WTC11 (cell line): ENCODE measurements at places on chromosomes 12 and 14.

DNA sequence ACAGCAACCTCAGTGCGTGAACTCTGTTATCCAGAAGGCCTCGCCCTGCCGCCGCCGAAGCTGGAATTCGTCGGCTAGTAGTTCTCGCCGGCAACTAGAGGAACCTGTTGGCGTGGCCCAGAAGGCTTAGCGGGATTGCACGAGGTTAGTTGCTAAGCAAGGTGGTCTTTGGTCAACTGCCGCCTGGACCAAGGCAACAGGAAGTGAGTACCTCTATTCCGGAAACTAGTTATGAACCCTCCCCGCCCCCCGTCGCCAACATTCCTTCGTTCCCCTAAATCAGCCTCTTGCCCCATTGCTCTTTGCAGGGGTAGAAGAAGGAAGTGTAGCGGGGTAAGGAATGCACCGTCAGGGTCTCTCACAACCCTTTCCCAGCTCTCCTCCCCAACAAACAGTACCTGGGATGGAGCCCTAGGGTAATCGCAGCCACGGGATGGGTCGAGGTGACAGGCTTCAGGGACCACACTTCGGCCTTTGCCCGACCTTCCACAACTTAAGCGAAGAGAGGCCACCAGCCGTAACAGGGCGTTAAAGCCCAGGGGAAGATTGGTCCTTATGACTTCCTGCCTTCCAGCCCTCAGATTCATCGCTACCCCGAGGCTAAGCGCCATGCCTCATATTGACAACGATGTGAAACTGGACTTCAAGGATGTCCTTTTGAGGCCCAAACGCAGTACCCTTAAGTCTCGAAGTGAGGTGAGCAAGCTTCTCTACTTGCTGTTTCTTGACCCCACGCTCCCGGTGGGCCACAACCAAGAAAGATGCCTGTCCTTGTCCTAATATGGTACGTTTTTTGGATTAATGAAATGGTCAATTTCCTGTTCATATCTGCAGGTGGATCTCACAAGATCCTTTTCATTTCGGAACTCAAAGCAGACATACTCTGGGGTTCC, at the start of gene GMPR2:
GMPR2 (plus strand) TSS at position 285 of the 893 bp plus-strand sequence; CDS start at position 610, 325 bp downstream.
- DNase-seq: no peak

GRCh38 chr14:64721391-64721791, 17.2 kb downstream of the PLEKHG3 start:
- no peak for DNase-seq

DNA sequence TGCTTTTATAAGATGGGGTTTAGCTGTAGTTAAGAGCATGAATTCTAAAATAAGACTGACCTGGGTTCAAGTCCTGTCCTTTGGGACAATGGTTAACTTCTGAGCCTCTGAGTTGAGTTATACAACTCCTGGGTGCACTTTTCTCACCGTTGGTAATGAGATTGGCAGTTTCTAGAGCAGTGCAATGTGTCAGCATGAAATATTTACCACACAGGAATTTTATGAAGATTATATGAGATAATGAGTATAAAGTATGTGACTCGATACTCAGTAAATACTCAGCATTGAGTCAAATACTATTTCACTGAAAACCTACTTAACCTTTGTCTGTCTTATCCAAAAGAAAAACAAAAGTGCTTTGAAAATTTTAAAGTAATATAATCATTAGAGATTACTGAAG, 214.2 kb downstream of the CPNE8 start:
- no peak for DNase-seq

DNA sequence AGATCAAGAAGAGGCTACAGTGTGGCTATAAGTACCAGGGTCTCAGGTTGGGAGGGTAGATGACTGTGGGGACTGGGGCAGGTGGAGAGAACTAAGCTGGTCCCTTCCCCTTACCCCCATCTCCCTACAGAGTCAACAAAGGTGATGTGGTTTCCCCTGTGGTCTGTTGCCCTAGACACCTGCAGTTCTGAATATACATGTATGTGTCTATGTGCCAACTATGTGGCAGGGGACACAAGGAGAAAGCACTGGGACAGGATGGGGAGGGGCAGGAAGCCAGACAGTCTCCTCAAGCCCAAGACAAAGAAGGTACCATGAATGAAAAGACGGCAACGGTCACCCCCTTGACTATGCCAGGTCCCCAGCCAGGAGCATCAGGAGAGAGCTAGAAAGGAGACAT, 4.5 kb upstream of the HDAC7 start:
- DNase-seq: no peak

- no peak for DNase-seq
These were observed 636.6 kb downstream of the MED13L start for GRCh38 chr12:115640929-115641328.

GRCh38 chr12:104508752-104509446, 52.2 kb downstream of the CHST11 start:
- DNase-seq: no peak

DNA sequence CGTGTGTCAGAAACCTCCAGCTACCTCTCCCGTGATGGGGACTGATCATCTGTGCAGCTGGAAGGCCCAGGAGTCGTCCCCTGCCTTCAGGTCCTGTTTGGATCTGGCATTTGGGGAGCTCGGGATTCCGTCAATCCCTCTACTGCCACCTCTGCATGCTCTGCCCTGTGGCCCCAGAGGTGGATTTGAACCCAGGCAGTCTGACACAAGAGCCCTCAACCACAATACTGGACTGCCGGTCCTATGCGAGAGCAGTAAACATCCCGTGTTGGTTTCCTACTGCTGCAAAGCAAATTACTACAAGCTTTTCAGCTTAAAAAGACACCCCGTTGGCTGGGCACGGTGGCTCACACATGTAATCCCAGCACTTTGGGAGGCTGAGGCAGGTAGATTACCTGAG, 121.9 kb upstream of the FKBP4 start:
- DNase-seq: no peak

DNA sequence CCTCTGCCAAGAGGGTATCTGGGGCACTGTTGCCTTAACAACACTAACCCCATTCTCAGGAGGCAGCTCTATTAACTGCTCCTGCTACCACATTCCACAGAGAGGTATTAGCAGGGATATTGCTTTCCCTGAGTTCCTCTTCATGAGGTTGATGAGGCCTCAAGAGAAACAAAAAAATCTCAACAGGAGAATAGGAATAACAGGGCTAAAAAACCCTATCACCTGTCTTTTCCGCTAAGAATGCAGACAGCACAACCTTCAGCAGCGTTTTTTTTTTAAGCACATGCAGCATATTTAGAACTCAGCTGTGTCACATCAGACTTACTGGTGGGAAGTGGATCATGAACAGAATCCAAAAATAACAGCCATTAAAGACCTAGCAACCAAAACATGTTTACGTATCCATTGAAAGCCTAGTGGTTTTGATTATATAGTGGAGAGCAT, 29.2 kb downstream of the ATF7 start:
- no peak for DNase-seq

DNA sequence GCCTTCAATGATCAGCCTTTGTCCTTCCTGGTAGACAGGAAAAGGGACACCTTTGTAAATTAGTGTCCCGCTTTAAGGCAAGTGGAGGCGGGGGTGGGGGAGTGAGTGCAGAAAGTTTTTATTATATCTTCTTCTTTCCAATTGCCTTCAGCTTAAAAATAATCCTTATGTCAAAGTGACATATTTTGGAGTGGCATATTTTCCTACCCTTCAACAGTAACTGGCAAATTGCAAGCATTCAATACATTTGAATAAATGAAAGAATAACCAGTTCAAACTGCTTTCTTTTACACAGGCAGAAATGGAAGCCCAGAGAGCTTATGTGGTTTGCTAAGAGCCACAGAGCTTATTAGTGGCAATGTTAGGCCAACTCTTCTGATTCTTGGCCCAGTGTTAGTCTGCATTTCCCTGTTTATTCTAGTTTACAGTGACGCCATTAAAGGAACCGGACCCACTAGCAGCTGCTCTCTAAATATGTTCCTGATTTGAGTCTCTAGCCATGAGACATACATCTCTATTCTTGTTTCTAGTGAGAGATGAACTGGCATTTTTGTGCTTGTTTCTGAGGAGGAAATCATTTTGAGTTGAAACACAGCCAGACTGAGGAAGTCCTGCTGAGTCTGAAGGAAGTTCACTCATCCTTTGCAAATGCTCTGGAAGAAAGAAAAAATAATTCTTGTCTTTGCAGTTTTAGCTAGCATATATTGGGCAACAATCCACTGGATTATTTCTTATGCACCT, 468.7 kb downstream of the NOVA1 start:
- no peak for DNase-seq

DNA sequence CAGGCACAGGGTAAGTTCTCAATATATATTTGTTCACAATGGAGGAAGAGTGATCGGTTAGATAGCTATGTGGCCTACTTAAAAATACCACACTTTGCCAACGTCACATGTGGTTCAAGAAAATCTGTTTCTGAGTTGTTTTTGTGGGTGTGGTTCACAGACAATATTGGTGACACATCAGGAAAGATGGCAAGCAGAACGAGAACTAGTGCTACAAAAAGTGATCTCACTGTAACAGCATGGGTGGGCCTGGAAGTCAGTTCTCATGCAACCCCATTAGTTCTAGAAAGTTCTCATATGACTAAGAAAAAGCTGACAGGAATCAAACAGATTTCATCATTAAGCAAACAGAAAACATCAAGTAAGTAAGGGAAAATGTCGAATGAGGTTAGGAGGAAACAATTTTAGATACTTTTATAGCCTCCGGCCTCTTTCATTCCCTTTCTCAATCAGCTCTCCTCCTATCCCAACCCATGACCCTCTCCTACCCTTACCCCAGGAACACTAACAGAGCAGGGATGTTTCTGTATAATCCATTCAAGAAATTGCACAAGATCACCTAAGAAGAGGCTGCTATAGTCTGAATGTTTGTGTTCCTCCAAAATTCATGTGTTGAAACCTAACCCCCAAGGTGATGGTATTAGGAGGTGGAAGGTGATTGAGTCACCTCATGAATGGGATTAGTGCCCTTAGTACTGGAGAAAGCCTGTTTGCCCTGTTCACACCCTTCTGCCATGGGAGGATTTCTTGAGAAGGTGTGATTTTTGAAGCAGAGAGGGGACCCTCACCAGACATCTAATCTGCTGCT, 15.5 kb upstream of the NTN4 start:
- DNase-seq: no peak

DNA sequence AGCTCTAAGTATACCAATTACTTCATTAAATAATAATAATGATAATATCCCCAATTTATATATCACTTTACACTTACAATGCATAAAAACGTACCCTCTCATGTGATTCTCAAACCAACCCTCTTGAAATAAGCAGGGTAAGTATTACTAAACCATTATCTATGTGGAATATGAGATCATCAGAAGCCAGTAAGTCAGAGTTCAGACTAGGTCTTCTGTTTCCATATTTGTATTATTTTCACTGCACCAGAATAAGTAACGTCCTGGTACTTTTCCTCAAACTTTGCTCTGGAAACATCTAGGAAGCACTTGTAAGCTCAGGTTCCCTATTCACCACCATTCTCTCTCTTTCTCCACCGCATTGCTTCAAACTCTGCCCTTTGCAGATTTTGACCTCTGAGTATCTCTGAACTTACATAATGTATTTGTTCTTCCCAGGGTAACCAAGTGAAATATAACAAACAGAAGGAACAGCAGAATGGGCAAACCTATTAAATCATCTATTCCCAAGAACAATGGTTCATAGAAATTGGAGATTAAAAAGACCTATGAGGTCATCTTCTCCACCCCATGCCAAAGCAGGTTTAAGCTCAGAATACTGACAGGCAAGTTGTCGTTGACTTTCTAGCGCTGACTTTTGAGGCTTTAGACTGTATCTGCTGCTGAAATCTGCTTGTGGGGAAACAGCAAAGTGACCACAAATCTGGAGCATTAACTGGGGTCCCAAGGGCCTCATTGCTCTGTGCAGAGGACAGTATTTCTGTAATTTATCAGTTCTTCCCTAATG, 161.3 kb upstream of the FAR2 start:
- no peak for DNase-seq

GRCh38 chr12:72268386-72268785, 3.8 kb upstream of the TRHDE start:
- DNase-seq: no peak

DNA sequence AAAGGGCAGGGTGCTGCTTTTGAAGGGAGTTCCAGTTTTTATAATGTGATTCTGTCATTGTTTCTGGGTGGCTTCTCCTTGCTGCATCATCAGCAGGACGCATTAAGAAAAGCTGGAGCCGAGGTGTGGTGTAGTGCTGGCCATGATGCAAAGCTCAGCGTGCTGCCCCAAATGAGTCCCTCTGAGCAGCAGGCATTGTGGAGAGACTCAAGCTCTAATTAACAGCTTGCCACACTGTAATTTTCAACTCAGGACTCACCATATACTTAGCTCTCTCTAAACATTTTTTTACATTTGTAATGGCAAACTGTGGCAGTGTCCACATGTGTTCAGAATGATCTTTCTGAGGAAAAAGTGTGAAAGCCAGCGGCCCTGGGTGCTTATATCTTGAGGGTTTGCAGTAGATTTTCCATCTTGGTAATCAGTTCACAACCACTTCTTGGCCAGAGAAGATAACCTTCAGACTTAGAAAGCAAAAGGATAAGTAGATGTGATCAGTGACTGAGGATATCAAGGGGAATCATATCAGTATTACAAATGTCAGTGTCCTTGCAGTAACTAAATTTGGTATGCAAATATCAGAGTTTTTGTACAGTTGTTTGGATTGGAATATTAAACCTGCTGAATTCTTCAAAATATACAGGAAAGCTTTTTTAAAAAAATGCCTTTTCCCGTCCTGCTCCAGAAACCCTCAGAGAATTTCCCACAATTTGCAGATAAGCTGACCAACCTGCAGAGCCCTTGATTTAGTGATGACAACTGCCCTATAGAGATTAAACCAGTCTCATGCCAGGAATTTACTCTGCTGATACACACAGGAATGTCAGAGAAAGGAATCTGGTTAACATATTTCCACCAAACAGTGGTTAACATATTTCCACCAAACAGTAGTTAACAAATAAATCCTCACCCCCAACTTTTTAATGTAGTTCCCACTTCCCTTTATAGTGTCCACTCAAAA, 63.6 kb downstream of the DAAM1 start:
- no peak for DNase-seq

DNA sequence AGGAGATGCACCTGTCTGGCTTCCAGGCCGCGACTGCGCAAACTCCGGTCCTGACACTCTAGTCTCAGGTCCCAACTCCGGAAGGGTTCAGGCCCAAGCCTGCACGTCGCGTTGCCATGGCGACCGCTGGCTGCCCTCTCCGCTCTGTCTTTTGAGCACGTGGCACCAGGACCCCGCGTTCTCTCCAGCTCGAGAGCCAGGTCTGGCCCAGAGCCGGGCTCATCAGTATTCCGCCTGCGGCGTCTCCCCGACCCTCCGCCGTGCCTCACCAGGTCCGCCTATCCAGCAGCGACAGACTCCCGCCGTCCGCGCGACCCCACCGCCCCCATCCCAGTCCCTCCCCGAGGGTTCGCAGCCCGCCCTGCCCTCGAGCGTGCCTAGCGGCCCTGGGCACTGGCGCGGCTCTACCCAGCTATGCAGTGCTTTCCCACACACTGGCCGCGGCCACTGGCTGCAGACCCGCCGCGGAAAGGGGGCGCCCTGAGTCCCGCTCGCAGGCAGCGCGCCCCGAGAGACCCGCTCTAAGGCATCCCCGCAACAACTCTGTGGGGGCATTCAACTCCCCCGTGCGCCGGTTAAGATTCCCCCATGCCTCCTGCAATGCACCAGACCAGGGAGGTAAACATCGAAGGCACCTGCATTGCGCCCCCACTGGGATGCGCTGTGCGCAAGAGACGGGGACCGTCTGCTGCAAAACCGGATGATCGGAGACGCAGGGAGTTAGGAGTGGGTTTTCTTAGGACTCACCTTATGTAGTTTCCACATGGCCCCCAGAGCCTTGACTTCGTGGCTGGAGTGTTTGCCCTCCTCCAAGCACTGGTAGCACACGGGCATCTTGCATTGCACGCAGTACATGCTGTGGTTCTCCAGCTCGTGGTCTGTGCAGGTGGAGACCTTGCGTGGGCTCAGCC, 1.3 kb downstream of the TRIM9 start:
- peak; percentile 66 for DNase-seq

GRCh38 chr12:24945845-24946244, 3.1 kb downstream of the BCAT1 start:
- DNase-seq: no peak
